ENCODE measurements at places on chromosomes 16 and 17.

- DNase-seq = no peak
Observed at GRCh38 chr16:73050201-73051099, 2.5 kb upstream of the ZFHX3 start.

DNA sequence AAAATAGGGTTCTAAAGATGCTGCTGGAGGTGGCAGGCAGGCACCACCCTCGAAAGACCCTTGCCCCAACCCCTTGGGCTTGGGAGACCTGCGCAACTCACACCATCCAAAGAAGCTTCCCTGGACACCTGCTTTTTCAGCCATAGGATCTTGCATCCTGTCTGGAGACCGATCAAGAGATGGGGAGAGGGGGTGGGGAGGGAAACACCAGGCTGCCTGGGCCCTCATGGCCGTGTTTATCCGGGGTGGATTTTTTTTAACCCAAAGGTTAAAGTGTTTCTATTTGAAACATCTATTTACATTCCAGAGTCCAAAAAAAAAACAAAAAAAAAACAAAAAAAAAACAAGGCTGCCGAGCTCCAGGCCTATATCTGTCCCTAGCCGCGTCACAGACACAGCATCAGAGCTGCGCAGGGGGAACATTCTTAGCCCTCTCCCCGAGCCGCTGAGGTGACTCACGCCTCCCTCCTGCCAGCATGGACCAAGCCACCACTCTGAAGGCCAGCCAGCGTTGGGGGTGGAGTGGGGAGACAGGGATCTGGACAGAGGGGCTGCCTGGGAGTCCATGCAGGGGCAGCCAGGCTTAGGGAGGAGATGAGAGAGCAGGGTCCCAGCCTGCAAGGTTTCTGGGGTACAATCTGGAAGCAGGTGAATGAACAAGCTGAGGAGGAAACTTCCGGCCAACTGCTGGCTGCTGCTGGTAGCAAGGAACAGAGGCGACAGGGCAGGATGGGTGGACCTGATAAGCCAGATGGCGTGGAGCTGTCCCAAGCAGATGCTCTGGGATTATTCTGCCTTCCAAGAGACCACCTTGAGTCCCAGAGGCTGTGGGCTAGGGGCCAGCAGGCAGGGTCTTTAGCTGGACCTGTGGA lies 14.8 kb downstream of the HDAC5 start:
- no peak for DNase-seq

GRCh38 chr16:72162105-72162692 lies 9.8 kb downstream of the PMFBP1 start:
- no peak for DNase-seq

- DNase-seq = no peak
Observed at GRCh38 chr16:58709333-58709732, 24.8 kb upstream of the SLC38A7 start.

GRCh38 chr16:71629278-71630016 lies 3.5 kb downstream of the MARVELD3 start:
- no peak for DNase-seq

All from activated naive CD8-positive, alpha-beta T cell treated with anti-CD3 and anti-CD28 coated beads, Interleukin-2, amount 50 U/mL, for 24 hours (primary cell).